Naive thymus-derived CD8-positive, alpha-beta T cell (primary cell): ENCODE measurements at places on chromosomes 5 and 9.

DNA sequence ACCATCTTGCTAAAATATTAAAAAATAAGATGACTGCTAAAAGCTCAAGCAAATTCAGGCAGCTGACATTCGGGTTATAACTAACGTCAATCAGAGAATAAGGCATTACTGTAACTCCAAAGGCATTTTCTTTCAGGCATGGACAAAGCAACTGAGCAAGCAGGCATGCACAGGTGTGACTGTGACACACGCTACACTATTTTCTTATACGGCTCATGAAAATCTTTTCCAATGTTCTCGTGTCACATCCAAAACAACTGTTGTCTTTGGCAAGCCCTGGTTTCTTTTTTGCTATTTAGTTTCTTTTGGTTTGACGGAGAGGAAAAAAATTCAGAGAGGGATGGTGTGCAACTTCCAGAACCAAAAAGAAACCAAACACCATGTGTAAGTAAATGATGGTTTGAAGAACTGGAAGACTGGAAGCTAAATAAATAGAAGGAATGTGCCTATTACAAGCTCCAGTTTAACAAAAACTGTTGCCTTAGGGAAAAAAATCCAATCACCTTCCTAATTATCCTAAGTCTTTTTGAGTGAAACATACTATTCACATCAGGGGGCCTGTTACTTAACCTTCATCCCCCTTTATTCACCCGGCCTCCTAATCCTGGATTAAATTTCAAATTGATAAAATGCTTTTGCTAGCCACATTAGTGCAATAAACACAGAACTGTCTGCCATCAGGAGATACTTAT is 277.6 kb downstream of the PSAT1 start:
- no peak for DNase-seq

- DNase-seq: peak; percentile 17
Observed at GRCh38 chr9:73023025-73023541, 70.2 kb upstream of the ALDH1A1 start.

GRCh38 chr5:6140219-6140618 is 238.1 kb downstream of the MED10 start:
- DNase-seq: no peak

GRCh38 chr5:127785098-127785927 is 82.1 kb downstream of the CCDC192 start:
- DNase-seq: no peak

GRCh38 chr9:124198331-124198730 is 59.4 kb upstream of the NEK6 start:
- DNase-seq: no peak

- DNase-seq: no peak
Observed at GRCh38 chr9:114049441-114050225, 28.5 kb downstream of the AMBP start.

- DNase-seq: no peak
Observed at GRCh38 chr9:80004714-80005113, 432.9 kb downstream of the TLE4 start.

- DNase-seq: no peak
Observed at GRCh38 chr9:93231121-93231694, 47.3 kb downstream of the WNK2 start.

DNA sequence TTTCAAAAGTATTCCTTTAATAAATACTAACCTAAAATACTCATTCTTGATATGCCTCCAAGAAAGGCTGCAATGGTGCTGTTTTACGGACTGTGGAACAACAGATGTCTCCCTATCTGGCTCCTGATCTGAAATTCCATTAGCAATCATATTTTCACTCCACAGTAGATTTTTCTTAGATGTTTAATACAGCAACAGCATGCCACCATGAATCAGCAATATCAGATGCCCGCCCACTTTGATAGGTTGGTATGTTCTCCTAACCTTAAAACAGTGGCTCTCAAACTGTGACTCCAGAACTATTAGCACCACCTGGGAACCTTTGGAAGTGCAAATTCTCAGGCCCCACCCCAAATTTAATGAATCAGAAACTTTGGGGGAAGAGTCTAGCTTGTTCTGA is 110.2 kb downstream of the MLLT3 start:
- DNase-seq: no peak

DNA sequence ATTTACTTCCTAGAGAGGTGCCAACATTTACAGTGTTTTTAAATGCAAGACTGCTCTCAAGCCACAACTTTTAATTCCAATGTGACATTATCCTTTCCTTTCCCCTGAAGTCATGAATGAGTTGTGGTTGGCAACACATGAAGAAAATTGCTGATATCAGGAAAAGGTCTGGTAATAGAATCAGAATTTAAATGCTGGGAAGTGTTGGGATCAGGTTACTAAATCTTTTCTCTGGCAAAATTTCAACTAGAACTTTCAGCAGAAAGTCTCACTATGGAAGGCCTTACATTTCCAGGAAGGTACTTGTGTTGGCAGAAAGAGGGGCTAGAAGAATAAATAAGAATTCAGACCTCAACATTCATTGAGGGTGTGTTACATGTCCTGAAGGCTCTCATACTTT is 10.6 kb upstream of the SLC44A1 start:
- DNase-seq: no peak
